Uterus (tissue), 4 donors: ENCODE measurements at places on chromosomes 13 and 19. TPM values are rescaled to one million over a fixed set of nuclear protein-coding genes. Genes with fewer than 3 reads are reported as not detected.

- DNase-seq = no peak
Measured at GRCh38 chr19:44111910-44112463, 1.2 kb upstream of the ZNF225 start.

IGSF23 gene
- not detected for total RNA-seq

DNA sequence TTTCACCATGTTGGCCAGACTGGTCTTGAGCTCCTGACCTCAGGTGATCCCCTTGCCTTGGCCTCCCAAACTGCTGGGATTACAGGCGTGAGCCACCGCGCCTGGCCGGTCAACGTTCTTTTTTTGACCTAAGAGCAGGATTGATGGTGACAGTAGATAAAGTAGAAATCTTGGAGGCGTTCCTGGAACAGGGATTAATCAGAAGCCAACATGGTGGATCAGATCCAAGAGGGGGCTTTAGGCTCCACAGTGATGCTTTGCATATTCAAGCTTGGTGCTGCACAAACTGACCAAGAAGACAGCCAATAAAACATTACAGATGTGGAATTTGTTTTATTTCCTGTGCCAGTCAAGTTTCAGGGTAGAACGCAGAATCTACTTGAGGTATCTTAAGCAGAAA lies 271.2 kb downstream of the FGF9 start:
- no peak for DNase-seq

EXOSC5 gene
- total RNA-seq = 11.4 TPM

NUCB1 gene
- 175 TPM for total RNA-seq

GNA15 gene
- 2.0 TPM for total RNA-seq

ZNF728 gene
- total RNA-seq = 6.4 TPM

GRCh38 chr13:78298657-78299056 lies 304.7 kb downstream of the POU4F1 start:
- no peak for DNase-seq

ZNF69 gene
- 7.4 TPM for total RNA-seq

GRCh38 chr13:67792151-67792676 lies 562.1 kb upstream of the PCDH9 start:
- DNase-seq = no peak

DNA sequence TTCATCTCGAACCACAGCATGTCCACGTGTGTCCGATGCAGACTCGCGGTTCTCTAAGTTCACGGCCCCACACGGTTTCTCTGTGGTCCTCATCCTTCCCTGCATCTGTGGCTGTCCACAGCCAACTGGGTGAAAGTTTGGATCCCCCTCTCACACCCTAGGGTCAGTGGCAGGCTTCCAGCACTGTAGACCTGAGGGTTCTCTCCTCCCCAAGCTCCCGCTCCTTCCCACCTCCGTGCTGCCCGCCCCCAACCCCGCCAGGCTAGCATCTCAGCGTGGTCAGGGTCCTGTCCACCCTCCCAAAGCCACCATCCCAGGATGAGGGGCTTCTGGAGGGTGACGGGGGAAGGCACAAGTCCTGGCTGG lies 3.0 kb downstream of the ANGPTL4 start:
- peak; percentile 74 for DNase-seq

GRCh38 chr19:21568816-21569493 lies 63.6 kb downstream of the ZNF429 start:
- peak; percentile 83 for DNase-seq

ZNF296 gene
- not detected for total RNA-seq
